ENCODE measurements at places on chromosomes 2 and 18.
A peak's percentile ranks its signal among the peaks of the same experiment; 100 is the strongest.

GRCh38 chr2:24352664-24353063 is 7.7 kb downstream of the ITSN2 start:
- no peak for DNase-seq

DNA sequence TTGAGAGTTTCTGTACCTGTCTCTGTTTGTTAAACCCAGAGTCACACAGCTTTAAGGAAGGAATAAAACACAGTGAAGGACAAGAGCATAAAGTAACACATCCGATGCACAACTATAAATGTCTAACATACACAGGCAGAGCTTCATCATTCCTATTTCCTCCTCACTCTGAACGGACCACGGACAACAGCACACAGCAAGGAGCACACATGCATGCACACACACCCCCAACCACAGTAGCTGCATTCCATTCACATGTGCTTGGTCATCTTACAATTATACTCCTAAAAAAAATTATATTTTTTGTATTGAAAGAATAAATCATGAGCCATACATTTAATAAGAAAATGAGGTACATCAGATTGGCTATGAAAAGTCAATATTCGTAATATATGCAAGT is 58.3 kb downstream of the ID2 start:
- no peak for DNase-seq

DNA sequence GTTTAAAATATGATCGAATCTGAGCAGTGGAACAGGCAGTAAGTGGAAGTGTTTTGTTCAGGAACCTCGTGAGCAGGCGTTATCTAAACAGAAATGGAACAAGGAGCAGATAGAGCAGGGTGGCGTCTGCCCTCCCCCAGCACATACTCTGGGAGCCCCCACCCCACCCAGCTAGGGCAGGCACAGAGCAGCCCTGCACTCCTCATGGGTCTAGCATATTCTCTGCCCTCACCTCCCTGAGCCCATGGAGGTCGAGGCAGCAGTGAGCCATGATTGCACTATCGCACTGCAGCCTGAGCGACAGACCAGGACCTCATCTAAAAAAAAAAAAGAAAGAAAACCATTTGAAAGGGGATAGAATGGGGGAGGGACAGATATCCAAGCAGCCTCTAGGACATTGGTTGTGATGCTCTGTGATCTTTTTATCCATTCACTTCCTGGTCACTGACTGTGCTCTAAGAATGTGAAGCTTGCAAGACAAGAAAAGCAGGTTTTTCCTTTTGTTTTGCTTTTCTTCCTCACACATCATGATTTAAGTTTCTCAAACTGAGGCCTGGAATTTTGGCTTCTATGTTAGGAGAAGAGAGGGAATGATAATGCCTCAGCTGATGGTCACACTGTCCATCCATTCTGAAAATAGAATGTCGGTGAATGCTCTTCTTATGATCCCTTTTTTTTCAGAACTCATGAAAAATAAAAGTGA is 3.1 kb downstream of the MLPH start:
- DNase-seq: no peak

GRCh38 chr2:164438490-164439205 is 182.6 kb downstream of the GRB14 start:
- DNase-seq: no peak

GRCh38 chr2:19723021-19723420 is 178.8 kb downstream of the TTC32 start:
- DNase-seq: no peak

DNA sequence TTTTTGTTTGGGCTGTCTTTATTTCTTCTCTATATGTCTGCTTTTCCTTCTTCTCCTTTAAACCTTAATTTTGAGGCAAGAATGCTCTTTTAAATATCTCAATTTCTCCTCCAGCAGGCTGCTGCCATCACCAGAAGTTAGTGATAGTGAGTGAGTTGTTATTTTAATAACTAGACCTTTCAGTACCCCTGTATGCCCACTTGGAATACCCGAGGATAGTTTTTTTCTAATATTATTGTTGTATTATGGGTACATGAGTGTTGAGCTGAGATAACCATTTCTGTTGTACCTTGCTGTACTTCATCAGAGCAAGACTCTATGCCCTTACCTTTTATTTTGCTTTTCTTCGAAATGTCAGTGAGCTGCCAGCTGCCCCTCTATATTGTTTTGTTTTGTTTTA is 50.1 kb downstream of the PPM1B start:
- DNase-seq: no peak

- no peak for DNase-seq
Observed at GRCh38 chr2:240301256-240301795, 134.1 kb upstream of the GPC1 start.

- DNase-seq: peak; percentile 65
Observed at GRCh38 chr2:181677912-181678586, 2.3 kb downstream of the NEUROD1 start.

Data from hepatic stellate cell (primary cell).